ENCODE measurements at places on chromosomes 2 and 18.

DNA sequence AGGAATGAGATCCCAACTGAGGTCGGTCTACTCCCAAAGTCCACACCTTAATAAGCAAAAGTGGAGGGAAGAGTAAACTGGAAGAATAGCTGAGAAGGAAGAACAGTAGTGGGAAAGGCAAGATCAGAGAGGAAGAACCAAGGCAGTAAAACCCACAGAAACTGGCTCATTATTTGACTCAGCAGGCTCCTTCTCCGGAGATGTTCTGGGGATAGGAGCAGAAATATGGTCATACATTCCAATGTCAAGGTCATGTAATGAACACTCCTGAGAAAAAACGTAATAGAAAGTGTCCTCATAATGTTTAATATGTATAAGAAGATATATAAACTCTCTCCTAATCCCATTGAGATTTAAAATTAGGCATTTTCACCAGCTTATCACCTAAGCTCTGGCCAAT, 39.5 kb downstream of the STK39 start:
- no peak for DNase-seq

DNA sequence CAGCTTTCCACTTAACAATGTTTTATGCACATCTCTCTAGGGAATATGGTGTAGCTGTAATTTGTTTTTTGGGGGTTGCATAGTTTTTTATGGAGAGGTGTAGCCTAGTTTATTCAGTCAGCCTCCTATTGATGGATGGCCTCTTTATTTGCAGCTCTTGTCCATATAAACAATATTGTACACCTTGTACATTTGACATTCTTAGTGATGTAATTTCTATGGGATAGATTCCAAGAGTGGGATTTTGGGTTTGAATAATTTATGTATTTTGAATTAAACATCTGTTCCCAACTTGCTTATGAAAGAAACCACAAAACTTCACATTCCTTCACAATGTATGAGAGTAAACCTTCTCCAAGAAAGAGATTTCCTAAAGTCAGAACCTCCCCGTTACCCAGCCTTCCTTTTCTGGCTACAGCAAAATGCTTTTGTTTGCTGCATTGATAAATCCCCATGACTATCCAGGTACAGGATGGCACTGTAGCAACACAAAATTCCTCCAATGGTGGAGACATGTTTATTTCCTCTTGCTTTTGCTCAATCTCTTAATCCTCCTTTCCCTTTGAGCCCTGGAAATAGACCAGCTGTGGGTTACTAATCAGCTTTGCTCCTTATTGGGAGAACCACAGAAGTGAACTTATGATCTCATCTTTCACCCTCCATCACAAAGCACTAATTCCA, 58.4 kb upstream of the GALR1 start:
- DNase-seq = no peak

DNA sequence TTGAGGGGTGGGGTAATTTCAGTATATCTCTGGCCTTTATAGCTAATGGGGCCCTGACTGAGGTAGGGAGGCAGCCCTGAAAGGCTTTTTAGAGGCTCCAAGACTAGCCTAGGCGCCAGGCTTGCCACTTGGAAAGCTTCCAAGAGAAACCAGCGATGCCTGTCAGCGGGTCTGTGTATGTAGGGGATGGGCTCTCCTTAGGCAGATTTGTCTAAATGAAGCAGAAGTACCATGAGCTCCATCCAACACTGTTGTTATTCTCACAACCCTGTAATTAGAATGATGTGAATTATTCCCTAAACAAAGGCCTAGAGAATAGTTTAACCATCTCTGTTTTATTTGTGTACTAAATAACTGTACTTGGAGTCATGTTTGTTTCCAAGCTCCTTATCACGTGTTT, 138.1 kb downstream of the B3GNT2 start:
- DNase-seq = no peak

DNA sequence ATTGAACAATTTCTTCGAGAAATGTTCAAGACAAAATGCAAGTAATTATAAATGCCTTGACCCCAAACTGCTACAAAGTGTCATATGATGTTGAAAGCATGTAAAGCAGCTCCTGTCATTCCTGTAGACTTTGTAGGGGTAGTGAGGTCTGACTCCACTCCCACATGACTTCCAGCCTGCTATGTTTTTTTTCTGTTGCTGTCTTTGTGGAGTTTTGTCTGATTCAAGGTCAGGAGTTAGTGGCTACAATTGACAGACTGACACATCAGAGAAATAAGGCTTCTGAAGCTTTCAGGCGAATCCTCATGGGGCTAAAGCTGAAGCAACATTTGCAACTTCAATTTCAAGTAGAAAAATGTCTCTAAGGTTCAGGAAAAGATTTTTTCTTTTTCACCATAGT, 63.9 kb upstream of the CCDC195 start:
- no peak for DNase-seq

- no peak for DNase-seq
These were observed 236.4 kb downstream of the TNS1 start for GRCh38 chr2:217766356-217766755.

DNA sequence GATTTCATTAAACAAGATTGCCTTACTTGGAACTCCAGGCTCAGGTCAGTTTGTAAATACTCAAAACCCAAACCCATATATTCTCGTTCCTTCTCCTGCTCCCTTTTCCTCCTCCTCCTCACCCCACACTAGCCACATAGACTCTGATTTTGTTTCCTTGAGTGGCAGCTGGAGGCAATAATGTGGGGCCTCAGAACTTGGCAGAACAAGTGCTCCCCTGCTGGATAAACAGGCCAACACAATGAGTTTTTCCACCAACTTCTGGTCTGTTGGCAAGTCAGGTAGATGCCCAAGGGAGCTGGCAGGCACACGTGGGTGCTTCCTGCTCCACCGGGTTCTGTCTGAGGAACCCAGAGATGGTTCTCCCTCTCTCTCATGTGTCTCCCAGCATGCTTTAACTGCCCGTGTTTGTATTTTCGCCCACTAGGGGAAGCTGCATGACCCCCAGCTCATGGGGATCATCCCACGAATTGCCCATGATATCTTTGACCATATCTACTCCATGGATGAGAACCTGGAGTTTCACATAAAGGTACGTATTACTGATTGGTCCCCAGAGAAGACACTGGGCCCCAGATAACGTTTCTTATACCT, 61.9 kb downstream of the KIF5C start:
- no peak for DNase-seq

DNA sequence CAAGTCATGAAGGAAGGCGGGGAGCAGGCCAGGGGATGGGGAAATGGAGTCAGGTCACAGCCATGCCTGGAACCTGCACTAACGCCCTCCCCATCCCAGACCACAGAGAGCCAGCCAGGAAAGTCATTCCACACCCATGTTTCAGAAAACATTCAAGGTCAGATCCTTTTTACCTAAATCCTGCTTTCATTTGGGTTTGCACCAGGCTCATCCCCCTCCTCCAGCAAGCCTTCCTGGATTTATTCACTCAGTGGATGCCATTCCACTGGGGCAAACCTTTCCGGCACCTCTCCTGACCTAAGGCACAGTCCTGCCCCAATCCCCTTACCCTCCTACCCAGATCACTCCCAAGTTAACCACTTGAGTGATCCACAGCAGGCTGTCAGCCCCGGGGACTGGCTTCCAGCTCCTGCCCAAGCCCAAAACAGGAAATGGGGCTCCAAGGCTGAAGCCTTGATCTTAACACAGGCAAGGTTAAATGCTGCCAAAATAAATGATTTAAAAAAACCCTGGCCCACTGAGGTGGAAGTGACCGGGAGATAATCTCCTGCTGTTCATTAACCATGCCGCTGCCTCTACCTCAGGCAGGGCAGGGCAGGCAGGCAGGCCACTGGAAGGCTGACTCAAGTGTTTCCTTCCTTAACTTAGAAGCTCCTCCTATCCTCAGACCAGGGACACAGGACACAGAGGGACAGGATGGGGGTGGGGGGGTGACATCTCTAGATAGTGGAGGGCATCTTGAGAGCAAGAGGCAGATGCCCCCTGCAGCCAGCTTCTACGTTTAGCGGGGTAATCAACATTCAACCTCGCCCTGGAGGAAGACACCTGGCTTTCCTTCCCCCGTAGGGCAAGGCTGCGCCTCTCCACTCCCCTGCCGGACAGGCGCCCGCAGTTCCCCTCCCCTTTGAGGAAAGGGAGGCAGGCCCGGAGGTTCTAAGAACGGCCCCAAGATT, 1.4 kb downstream of the RAB11FIP5 start:
- DNase-seq = no peak

GRCh38 chr2:113041871-113042270, 10.8 kb downstream of the IL36B start:
- DNase-seq = no peak

DNA sequence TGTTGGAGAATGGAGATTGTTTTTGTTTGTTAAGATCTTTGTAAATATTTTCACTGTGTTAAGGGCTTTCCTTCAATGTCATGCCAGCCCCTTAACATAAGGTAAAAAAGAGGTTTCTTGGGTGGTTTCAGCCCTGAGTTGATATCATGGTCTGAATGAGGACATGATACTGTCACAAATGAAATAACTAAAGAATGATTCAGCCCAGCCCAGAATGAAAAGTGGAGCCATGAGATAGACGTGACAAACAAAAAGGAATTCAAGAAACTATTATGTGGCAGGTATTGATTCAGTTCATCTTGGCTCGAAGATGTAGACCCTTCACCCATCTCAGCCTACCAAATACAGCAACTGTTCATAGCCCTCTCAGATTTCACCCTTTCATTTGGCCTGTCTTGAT, 88.6 kb upstream of the TTN start:
- no peak for DNase-seq

GRCh38 chr2:126883666-126884040, 15.0 kb upstream of the TEX51 start:
- DNase-seq = no peak

GRCh38 chr18:50306944-50307343, 19.5 kb upstream of the CXXC1 start:
- no peak for DNase-seq

GRCh38 chr2:44169155-44169898, 652 bp downstream of the PPM1B start:
- peak; percentile 36 for DNase-seq

GRCh38 chr2:34828481-34828880, 1229.4 kb upstream of the FAM98A start:
- no peak for DNase-seq

DNA sequence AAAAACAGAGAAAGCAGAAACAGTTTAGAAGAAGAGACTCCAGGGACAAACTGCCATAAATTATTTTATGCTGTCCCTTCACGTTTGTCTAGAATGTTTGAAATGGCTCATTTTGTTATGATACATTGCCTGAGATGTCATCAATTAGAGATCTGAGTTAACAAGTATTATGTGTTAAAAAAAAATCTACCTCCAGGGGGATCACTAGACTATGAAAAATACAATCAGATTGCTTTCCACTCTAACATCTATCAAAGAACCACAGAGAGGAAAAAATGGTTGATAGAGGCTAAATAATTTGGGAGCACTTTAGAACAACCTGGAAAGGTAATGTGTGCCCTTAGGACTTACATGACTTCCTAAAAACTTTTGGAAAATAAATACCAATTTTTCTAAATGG, 103.8 kb upstream of the CCDC150 start:
- DNase-seq = no peak

GRCh38 chr18:10424585-10425307, 29.7 kb upstream of the APCDD1 start:
- no peak for DNase-seq

Measured in progenitor cell of endocrine pancreas (in vitro differentiated cells).